ENCODE measurements at places on chromosomes 3 and 15.

- H3K4me1 ChIP-seq = peaks cover 18% of the 10 kb centered on the region
- no peaks in the 10 kb centered on the region for H3K27me3 ChIP-seq
- no peak for DNase-seq
- peaks cover 6% of the 10 kb centered on the region for H3K36me3 ChIP-seq
- H3K27ac ChIP-seq = no peak overlapping the region
- H3K4me3 ChIP-seq = no peak overlapping the region
Measured at GRCh38 chr15:75019916-75020315, 3.5 kb upstream of the PPCDC start.

GRCh38 chr3:125110876-125111480 is 55.2 kb upstream of the HEG1 start:
- peaks cover 19% of the 10 kb centered on the region for H3K4me1 ChIP-seq
- no peak for DNase-seq
- H3K27ac ChIP-seq = peak overlapping the region; percentile 3
- no peak overlapping the region for H3K4me3 ChIP-seq

- no peaks in the 10 kb centered on the region for H3K27me3 ChIP-seq
- no peak overlapping the region for H3K27ac ChIP-seq
- no peaks in the 10 kb centered on the region for H3K4me1 ChIP-seq
- DNase-seq = no peak
- H3K36me3 ChIP-seq = no peaks in the 10 kb centered on the region
Measured at GRCh38 chr3:54783611-54784010, 144.2 kb downstream of the LRTM1 start.

GRCh38 chr3:47324278-47324865 is 41.6 kb downstream of the KLHL18 start:
- peak; percentile 16 for DNase-seq
- H3K4me1 ChIP-seq = peaks cover 6% of the 10 kb centered on the region
- no peak overlapping the region for H3K27ac ChIP-seq
- H3K4me3 ChIP-seq = no peak overlapping the region
- no peaks in the 10 kb centered on the region for H3K27me3 ChIP-seq

GRCh38 chr15:57064033-57064432 is 145.6 kb downstream of the TCF12 start:
- peaks cover 18% of the 10 kb centered on the region for H3K4me1 ChIP-seq
- H3K27me3 ChIP-seq = no peaks in the 10 kb centered on the region
- H3K4me3 ChIP-seq = no peak overlapping the region
- H3K36me3 ChIP-seq = peaks cover 3% of the 10 kb centered on the region
- no peak for DNase-seq

DNA sequence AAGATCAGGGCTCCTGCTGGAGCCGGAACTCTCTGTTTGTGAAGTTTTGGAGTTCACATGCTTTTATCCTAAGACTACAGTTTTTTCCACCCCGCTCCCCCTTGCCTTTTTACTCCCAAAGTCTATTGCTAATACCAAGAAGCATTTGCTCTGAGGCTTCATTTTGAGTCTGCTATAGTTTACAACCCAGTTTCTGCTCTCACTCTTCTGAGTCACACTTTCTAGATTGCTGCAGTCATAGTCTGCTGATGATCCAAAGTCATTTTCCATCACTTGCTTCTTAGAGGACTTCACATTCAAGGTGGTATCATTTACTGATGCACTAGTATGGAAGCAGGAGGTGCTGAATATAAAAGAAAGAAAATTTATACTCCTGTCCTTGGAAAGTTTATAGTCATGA is 937.4 kb downstream of the IGSF11 start:
- no peaks in the 10 kb centered on the region for H3K4me1 ChIP-seq
- H3K36me3 ChIP-seq = no peaks in the 10 kb centered on the region
- no peak overlapping the region for H3K4me3 ChIP-seq
- H3K27ac ChIP-seq = no peak overlapping the region
- H3K27me3 ChIP-seq = no peaks in the 10 kb centered on the region
